H4 (cell line): ENCODE measurements at places on chromosomes 2 and 18.

- DNase-seq: no peak
Observed at GRCh38 chr2:119575439-119575838, 31.2 kb downstream of the CFAP221 start.

DNA sequence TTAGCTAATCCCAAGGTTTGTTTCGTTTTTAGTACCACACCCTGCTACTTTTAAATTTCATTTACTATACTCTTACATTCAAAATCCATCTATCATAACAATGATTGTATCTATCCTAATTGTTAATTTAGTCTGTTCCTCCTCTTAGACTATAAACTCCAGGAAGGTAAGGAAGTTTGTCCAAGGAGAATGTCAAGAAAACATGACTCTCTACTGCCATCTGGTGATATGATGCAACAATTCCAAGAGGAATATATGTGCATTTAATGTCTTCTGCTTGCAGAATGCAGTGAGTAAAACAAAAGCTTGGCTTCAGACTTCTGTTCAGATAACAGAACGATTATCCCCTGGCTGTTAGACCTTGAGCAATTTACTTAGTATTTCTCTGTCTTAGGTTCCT lies 1267.1 kb downstream of the LRP1B start:
- DNase-seq: peak; percentile 44

GRCh38 chr2:11343368-11343649 lies 1.1 kb downstream of the ROCK2 start:
- no peak for DNase-seq

- peak; percentile 87 for DNase-seq
Observed at GRCh38 chr2:226701052-226701451, 98.6 kb downstream of the IRS1 start.

DNA sequence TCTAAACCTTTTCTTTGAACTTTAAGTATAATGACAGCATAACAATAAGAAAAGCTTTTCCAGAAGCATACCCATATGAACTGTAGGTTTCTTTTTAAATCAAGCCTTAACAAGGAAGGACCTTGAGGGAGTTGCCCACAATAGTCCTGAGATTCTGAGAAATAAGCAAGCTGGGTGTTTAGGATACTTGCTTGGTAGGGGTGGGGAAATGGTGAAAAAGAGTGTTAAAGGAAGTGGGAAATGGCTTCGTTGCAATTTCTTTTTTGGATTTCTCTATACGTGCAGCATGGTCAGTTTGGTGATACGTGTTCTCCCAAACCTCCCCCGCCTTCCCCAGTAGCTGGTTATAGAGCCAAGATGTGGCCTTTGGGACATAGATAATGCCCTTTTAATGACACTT lies 17.2 kb downstream of the INSIG2 start:
- no peak for DNase-seq

DNA sequence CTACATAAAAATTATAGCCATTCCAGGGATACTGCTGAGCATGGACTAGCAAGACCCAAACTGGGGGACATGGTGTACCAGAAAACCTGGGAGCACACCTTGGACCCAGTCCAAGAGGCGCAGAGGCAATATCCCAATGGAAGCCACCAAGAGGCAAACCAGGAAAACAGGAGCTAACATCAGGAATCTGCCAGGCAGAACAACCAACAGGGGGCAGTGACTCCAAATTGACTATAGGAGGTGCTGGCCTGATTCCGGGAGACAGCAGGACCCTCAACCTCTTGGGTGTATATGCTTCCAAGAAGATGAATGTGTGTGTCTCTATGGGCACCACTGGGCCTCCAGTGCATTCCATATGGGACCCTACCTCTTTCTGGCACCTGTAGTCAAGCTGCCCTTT lies 172.7 kb upstream of the ARL4C start:
- DNase-seq: no peak

- no peak for DNase-seq
Observed at GRCh38 chr2:102289129-102289528, 22.2 kb upstream of the IL1RL1 start.

DNA sequence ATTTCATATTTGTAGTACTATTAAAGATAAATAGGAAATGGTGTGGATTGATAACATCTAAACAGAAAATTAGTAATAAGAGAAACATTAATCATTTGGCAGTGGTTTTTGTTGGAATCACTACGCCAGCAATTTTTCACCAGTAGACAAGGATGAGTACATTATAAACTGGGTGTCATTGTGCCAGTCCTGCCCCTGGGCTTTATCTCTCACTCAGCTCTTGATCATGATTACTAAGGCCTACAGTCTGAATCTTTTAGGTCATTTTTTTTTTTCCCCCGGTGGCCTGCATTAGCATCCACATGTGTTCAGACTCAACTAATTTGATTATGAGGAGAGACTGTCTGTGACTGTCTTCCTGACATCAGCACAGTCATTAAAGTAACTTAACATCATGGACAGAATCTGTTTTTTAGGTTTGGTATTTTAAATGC lies 16.2 kb downstream of the GULP1 start:
- no peak for DNase-seq
